Pancreas (tissue), 10 donors: ENCODE measurements at places on chromosomes 7 and 10.

- peak; percentile 22 for DNase-seq
Observed at GRCh38 chr10:132526676-132527075, 10.9 kb upstream of the INPP5A start.

- peak; percentile 51 for DNase-seq
Observed at GRCh38 chr10:43074409-43074808, 2.5 kb upstream of the RET start.

DNA sequence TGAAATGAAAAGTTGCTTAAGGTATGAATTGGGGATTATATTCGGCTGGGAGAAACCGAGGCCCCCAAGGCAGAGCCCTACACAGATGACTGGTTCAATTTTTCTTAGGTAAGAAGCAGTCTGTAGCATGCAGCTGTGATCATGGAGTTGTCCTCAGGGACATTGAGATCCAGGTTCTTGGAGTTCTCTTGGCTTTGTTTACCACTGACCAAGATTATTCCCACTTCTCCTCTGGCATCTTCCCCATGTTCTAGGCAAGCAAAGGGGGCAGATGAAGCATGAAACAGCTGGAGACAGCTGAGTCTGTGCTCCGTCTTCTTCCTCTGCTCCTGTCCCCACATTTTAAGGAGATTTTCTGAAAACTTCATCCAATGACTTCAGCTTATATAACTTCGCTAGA lies 129.5 kb upstream of the BMPER start:
- DNase-seq, result no peak

DNA sequence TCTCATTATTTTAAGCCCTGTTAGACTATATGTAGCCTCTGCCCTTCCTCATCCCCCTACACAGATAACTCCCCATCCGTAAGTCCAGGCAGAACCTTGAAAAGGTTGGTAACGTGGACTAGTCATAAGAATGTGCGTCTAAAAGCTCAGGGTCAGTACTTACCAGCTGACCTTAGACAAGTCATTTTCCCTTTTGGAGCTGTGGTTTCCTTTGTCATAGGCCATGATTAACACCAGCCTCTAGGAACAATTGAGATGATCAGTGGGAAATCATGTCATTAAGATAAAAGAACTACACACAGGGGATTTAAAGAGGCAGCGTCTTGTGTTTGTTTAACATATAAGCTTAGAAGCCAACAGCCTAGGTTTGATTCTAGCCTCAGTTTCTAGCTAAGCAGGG lies 6.9 kb upstream of the UNC5B start:
- no peak for DNase-seq
